ENCODE measurements at places on chromosomes 4 and X.

DNA sequence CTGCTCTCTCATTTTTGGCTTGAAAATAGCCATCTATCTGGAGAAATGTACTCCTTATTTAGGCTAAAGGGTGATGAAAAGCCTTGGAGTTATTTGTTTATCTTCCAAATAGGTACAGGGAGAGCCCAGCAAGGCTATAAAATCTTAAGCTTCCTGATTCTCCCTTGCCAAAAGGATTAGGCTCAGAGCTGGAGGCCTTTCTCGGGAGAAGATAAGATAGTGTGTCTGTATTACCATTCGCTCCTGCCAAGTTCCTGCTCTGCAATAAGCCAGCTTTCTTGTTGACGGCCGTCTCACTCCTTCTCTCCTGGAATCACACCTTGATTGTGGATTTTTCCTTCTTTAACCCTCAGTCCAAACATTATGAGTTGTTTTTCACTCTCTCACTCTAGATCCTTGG lies 171.8 kb upstream of the TTC29 start:
- peak; percentile 33 for DNase-seq

GRCh38 chr4:88865466-88865865 lies 167.8 kb upstream of the NAP1L5 start:
- DNase-seq = peak; percentile 45

DNA sequence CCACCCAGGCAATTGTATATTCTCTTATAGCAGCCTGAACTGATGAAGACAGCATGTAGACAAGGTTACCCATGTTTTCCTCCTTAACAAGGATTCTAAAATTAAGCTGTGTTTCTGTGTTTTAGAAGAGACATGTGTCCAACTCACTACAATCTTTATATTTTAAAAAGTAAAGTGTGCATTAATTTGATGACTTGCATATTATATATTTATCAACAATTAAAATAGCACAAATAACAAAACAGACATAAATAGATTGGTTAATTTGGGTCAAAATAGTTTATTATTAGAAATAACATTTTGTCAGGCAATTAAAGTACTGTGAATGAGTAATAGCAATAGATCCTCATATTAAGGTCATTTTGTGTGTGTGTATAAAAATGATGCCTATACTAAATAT lies 357.1 kb downstream of the PDGFC start:
- no peak for DNase-seq

GRCh38 chrX:110181459-110182137 lies 136.3 kb downstream of the AMMECR1 start:
- DNase-seq = no peak

DNA sequence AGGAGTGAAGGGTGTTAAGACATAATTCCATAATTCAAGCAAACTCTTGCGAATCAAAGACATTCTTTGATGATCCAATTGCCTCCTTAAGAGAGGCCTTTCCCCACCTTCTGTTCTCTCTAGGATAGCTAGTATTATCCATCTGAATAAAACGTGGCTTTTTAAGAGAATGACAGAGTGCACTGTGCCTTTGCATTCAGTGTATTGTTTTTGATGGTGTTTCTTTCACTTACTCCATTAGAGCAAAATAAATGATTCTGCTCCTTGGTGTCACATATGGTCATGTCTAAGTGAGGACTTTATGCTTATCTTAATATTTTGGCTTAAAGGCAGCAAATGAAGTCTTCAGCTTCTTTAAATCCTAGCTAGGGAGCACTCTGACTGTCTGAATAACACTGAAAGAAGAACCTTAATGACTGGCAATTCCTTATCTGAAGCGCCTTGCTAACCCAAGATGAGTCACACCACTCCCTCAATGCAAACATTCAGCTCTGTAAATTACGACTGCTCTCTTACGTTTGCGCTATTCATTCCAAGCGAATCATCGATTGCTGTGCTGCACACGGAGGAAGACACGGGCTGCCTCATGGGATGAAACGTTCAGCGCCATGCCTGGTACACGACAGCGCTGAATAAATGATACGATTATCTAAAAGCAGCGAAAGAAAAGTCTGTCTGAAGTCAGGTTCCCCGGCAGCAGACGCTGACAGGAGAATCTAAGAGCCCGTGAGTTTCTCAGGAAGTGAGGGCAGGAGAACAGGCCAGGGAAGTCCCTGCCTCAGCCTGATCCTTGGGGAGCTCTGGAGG lies 35.1 kb upstream of the GEMIN8 start:
- peak; percentile 4 for DNase-seq

GRCh38 chrX:150736475-150736874 lies 43.3 kb downstream of the MTMR1 start:
- DNase-seq = no peak

DNA sequence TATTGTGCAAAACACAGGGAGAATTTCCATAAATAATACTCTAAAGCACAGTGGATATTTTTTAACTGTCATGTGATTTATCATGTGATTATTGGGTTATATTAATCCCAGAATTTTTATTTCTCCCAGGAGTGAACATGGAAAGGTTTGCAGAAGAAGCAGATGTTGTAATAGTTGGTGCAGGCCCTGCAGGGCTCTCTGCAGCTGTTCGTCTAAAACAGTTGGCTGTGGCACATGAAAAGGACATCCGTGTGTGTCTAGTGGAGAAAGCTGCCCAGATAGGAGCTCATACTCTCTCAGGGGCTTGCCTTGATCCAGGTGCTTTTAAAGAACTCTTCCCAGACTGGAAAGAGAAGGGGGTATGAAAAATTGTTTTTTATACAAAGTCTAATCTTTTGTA lies 10.0 kb downstream of the ETFDH start:
- no peak for DNase-seq

DNA sequence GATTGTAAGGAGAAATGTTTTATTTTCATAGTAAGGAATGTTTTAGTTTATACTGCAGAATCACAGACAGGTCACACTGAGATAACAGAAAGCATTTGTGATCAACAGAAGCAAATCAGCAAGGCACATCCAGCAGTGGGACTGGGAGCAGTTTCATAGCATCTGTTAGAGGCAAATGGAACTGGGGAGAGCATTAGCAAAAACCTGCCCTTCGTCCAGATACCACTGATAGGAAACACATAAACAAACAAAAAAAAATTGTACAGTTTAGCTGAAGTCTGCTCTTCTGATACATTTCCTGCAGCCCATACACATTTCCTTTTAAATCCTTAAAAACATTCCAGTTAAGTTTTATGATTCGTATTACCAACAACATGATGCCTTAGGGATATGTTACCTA lies 374.3 kb downstream of the PCDH7 start:
- DNase-seq = no peak

DNA sequence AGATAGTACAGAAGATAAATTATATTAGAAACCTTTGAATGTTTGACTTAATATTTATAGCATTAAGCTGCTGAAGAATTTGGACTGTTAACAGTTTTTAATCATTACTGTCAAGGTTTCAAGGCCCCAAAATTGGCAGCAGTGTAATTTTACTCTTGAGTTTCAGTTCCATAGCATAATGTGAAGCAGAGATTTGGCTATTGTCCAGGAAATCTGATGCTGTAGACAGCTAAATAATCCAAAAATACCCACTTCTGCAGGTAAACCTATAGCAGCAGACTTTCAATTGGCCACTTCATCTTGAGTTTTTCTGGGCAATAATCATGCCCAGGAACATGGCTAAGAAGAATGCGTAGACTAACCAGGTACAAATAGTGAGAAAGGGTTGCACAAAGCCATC lies 85.0 kb downstream of the RCHY1 start:
- no peak for DNase-seq

DNA sequence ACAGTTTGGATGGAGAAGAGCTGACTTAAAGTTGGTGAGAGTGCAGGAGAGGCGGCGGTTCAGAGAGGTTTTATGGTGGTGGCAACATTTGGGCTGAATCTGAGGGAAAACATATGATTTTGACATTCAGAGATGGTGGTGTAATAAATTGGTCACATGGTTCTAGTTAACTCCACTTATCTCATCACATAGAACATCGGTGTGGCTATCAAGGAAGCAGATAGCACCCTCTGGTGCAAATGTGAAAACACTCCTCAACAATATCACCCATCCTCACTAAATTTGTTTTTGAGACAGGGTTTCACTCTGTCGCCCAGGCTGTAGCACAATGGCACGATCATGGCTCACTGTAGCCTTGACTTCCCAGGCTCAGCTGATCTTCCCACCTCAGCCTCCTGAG lies 28.8 kb downstream of the SUPT20HL2 start:
- peak; percentile 23 for DNase-seq

DNA sequence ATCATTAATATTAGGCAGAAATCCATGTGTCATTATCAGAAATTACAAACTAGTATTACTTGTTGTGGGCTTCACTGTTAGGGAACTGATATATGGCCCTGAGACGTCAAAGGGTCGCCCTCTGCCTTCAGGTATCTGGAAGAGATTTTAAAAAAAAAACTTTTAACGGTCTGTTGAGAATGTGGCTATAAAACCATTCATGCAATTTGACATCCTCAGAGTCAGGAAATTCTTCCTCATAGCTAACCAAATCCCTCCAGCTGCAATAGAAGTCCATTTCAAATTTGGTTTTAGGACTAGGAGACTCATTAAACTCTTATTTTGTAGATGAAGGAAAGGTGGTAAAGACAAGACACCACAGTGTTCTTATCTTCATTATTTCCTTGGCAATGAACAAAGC lies 194.2 kb upstream of the NOCT start:
- no peak for DNase-seq

DNA sequence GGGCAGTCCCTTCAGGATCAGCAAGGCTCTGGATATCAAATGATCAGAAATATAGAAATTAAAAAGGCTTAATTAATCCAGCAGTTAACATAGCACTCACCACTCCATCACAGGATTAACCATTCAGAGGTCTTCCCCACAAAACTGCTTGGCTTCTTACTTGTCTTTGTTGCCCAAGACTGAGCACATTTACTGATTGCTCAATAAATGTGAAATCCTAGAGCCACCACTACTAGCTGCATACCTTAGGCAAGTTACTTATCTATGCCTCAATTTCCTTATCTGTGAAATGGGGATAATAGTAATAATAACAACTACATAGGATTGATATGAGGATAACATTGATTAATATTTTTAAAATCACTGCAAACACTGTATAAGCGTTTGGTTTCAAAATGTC lies 124.2 kb downstream of the ARHGAP6 start:
- peak; percentile 21 for DNase-seq

GRCh38 chr4:105586638-105587328 lies 34.4 kb downstream of the ARHGEF38 start:
- no peak for DNase-seq

DNA sequence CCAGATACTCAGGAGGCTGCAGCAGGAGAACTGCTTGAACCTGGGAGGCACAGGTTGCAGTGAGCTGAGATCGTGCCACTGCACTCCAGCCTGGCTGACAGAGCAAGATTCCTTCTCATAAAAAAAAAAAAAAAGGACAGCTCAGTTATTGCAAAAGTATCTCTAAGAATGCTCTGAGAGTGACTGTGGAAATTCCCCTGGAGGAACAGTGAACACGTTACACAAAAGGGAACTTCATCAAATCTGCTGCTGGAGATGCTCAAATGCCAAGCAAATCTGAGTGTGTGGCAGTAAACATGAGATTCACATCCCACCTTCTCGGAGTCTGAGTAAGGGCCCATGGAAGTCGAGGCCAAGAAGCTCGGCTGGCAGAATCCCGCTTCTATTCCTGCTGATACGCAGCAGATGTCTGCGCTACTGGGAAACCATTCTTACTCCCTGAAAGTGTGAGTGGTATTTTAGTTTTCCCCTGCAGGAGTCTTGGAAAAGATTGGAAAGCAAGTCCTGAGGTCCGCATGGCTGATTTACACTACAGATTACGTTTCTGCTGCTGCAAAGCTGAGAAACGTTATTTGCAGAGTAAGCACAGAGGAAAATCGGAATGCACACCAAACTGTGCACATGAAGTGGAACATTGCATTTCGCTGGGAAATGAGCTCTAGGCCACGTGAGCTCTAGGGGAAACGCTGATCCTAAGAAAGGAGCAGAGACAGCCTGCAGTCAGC lies 162.9 kb downstream of the NSUN7 start:
- DNase-seq = peak; percentile 68

DNA sequence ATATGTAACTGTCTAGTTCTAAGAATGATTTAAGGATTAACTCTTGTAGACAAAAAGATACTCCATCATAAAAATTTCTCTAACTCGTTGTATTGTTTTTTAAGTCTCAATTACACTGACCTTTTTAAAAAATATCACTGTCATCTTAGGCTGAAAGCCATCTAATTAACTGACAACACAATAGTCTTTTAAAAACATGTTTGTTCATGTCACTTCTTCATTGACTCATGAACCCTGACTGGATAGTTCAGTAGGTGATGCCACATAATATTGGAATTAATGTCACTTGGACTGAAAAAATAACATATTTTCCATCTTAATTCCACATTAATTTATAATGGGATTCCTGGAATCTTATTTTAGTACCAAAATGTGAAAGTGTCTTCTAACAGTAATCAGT lies 179.3 kb downstream of the ADGRL3 start:
- no peak for DNase-seq

GRCh38 chr4:22522206-22522605 lies 6.3 kb upstream of the ADGRA3 start:
- DNase-seq = peak; percentile 64

- peak; percentile 21 for DNase-seq
These were observed 14.2 kb downstream of the C4orf33 start for GRCh38 chr4:129109965-129110824.

- peak; percentile 46 for DNase-seq
These were observed at the start of gene G6PD for GRCh38 chrX:154546354-154547244. Gene G6PD (minus strand): TSS chrX:154546846. CDS start chrX:154546155, 691 bp downstream.

- no peak for DNase-seq
These were observed 43.0 kb downstream of the ADD1 start for GRCh38 chr4:2886622-2887021.

- no peak for DNase-seq
These were observed 58.6 kb upstream of the MCF2 start for GRCh38 chrX:139766545-139766983.

DNA sequence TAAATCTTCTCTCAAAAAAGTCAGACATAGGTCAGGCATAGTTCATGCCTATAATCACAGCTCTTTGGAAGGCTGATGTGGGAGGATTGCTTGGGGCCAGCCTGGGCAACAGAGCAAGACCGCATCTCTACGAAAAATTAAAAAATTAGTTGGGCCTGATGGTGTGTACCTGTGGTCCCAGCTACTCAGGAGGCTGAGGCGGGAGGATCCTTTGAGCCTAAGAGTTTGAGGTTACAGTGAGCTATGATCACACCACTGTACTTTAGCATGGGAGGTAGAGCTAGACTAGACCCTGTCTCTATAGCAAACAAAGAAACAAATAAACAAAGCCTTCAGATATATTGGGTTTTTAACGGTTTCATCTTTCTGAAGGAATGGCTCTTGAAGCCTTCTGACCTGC lies 62.2 kb downstream of the DIPK2B start:
- DNase-seq = no peak

DNA sequence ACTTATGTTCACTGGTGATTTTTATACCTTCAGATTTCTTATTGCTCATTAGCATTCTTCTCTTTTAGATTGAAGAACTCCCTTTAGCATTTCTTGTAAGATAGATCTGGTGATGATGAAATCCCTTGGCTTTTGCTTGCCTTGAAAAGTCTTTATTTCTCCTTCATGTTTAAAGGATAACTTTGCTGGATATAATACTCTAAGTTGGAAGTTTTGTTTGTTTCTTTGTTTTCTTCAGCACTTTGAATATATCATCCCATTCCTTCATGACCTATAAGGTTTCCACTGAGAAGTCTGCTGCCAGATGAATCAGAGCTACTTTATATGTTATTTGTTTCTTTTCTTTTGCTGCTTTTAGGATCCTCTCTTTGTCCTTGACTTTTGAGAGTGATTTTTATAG lies 18.5 kb downstream of the CC2D2A start:
- DNase-seq = peak; percentile 47
